ENCODE measurements at places on chromosomes 7 and 10.
A peak's percentile ranks its signal among the peaks of the same experiment; 100 is the strongest.

DNA sequence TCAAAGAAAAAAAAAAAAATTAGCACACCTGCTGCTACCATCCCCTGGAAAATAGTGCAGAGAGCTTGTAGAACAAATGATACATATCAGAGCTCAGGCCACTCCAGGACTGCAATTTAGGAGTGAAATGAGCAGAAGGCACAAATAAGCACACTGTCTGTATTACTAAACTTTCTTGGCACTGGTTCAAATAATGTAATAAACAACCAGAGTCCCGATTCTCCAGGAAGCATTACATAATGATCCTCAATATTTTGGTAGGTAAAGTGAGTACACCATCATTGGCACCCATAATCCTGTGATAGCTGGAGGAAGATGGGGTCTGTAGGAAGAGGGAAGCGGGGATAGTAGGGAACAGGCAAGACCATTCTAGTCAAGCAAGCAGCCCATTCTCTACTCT lies 74.3 kb downstream of the SVOPL start:
- no peak for DNase-seq

DNA sequence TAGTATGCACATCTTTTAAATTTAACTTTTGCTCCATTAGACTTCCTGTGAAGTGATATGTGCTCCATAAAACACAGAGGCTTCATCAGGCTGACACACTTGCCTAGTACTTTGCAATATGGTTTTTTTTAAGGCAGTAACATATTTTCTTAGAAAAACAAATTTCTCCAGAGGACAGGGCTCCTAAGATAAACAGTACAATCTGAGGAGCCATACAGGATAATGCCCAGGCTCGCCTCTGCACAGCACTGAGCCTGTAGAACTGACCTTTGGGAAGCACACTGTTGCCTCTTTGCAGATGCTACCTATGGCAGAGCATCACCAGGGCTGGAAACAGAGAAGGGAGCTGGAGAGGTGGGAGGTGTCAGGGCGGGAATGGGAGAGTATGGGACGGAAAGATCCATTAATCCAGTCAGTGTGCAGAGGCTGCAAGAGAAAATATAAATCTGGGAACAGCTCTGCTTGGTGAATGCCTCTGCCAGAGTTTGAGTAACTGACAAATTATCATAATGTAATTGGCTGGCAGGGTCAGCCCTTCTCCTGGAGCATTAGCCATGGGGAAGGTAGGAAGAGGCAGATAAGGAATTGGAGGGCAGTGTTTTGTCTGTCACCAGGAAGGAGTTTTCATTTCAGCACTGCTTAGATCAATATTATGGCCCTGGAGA lies 132.3 kb downstream of the CREB5 start:
- DNase-seq = no peak

DNA sequence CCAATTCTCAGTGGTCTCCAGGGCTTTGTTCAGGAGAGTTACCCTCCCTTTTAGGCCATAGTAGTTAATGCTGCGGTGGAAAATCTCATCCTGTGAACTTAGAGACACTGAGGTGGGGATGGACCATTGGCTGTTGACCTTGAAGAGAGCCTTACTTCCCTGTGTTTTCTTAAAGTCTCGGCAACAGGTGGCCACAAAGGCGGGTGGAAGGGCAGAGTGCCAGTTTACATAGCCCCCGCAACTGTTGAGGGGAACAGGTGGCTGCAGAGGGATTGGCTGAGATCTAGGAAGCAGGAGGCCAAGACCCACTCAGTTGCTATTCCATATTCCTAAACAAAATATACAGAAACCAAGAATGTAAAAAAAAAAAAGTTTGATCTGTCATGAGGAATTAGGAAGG lies 160.6 kb downstream of the ST7 start:
- DNase-seq = no peak

DNA sequence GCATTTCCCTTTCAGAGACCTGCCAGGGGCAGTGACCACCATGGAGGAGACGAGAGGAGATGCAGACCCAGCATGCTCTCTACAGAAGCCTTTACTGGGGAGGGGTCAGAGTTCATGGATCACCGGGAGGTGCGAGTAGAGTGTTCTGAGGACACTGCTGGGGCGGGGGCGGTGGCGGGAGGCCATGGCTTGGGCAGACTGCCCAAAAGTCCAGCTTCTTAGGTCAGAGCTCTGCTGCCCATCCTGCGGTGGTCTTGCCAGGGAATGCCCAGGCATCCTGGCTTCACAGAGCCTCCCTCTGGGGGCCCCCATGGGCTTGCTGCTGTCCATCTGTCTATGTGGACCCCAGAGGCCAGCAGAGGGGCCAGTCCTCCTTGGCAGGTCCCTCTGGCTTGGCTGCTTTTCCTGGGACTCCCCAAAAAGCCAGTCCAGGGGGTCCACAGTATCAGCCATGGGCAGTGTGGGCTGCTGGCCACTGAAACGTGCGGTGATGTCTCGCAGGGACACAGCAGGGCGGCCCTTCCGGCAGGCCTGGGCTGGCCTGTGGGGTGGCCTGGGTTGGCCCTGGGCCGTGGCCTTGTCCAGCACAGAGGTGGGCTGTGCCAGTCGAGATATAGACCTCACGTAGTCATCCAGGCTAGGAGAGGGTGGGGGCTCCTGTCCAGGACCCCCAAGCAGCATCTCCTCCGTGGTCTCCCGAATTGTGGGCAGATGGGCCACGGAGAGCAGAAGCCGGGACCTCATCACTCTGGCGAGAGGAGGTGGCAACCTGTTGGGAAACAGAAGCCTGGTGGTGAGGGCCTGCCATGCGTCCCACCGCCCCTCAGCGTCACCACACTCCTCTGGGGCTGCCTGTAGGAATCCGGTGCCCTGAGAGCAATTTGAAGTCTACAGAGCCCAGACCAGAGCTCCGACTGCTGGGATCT lies 1.1 kb downstream of the DEPP1 start:
- DNase-seq = no peak

GRCh38 chr7:57789130-57789529 lies 339.2 kb downstream of the ZNF716 start:
- DNase-seq = no peak

- peak; percentile 56 for DNase-seq
Observed at GRCh38 chr7:33062023-33062781, at the start of gene NT5C3A. Gene NT5C3A, minus strand, starts transcription at chr7:33062776. Its CDS starts 71 bp downstream, at chr7:33062705.

DNA sequence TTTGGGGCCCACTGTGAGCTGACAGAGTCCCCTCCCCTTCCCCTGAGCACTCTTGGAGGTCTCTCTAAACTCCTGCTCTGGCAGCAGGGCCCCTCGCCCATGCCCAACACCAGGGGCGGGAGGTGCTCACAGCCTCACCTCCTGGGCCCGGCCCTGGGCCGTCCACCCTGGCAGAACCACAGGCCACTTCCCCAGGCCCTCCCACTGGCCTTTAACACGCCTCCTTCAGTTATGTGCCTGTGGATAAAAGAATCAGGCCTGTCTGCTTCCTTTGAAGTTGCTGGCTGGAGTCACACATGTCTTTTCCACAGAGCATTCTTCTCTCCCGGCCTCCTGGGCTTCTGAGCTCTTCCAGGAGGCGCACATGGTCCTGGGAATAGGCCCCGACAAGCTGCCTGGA lies 10.2 kb downstream of the MYL10 start:
- no peak for DNase-seq

- peak; percentile 79 for DNase-seq
Observed at GRCh38 chr7:116952635-116953371, 498 bp upstream of the ST7 start.

DNA sequence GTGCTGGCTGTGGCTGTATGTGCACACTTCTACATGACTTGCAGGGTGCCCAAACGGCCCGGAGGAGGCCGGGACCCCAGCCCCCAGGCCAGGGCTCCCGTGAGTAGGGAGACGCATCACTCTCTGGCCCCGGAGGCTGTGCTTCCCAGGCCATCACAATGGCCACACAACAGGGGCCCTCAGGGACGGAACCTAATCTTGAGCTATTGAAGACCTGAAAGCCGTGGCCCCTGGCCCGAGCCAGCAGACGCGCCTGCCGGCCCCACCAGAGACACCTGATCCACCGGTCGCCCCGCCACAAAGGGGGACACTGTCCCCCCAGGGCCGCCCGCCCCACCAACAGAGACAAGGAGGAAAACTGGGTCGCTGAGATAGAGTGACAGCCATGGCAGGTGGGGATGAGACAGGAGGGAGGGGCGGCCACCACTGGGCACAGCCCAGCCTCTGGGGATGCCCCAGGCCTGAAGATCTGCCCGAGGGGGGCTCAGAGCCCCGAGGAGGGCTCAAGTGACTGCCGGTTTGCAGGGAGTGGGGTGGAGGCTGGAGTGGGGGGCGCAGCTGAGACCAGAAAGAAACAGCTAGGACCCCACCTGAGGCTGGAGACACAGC lies 10.2 kb upstream of the LFNG start:
- DNase-seq = no peak

DNA sequence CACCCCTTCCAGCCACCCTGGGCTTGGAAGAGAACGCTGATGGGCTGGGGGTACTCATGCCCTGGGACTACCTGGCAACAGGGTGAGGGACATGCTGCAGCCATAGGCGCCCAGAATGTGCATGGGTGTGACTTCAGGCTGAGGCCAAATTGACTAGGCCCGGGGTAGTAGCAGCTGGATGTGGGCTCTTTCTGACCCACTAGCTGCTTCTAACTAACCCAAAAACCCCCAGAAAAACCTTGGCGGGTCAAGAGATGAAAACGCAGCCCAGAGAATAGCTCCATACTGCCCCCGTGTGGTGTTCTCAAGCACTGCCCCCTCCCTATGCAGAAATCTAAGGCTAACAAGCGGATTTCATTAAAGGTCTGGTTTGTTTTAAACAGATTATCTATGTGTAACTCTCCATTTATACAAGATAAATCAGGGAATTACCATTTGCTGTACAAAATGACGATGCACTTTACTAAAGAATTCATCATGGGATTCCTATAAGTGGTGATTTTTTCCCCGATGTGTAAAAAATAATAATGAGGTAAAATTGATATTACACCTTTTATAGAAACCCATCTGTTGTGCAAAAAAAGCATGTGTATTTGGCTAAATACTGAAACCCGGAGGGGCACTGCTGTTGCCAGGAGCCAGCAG lies 4.2 kb downstream of the SMARCD3 start:
- DNase-seq = peak; percentile 72

- DNase-seq = no peak
Observed at GRCh38 chr7:70408891-70409290, 723.1 kb upstream of the GALNT17 start.

DNA sequence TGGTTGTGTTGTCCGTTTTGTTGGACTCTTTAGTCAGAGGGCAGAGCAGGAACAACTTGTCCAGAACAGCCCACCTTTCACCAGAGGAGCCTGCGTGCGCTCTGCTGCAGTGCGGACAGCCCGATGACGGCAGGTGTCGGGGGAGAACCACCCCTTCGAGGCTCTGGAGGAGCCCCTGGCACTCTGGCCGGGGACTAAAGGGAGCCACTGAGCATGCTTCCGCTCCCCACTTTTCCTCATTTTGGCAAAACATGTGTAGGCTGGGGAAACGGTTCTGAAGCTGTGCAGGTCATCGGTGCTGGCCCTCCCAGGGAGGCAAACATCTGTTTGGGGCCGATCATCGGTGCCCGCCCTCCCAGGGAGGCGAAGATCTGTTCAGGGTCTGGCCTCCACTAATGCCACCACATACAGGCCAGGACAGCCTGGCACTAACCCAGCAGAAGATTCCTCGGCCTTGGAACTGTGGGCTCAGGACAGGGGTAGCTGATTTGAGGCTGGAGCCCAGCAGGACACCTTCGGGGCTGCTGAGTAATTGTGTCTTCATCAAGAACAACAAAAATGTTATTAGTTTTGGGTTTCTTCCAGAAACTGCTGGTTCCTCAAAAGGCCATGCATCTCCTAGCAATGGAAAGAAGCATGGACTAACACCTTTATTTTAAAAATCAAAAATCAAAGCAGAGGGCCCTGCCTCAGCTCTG lies 124.4 kb upstream of the TCERG1L start:
- DNase-seq = no peak

DNA sequence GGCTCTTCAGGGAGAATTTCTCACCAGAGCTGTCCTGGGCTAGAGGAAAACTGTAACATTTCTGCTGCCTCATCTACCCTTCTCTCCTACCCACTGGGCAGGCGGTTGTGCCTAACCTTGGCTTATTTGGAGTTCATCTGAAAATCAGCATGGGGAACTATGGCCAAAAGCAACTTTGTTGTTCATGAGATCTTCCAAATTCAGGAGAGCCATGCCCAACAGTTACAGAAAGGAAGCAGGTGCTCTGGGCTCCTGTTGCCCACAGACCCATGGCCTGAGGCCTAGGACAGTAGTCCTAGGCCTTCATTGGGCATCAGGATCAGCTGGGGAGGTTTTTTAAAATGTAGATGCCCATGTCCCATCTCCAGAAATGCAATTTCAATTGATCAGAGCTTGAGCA lies 85.2 kb downstream of the GRID1 start:
- DNase-seq = no peak

DNA sequence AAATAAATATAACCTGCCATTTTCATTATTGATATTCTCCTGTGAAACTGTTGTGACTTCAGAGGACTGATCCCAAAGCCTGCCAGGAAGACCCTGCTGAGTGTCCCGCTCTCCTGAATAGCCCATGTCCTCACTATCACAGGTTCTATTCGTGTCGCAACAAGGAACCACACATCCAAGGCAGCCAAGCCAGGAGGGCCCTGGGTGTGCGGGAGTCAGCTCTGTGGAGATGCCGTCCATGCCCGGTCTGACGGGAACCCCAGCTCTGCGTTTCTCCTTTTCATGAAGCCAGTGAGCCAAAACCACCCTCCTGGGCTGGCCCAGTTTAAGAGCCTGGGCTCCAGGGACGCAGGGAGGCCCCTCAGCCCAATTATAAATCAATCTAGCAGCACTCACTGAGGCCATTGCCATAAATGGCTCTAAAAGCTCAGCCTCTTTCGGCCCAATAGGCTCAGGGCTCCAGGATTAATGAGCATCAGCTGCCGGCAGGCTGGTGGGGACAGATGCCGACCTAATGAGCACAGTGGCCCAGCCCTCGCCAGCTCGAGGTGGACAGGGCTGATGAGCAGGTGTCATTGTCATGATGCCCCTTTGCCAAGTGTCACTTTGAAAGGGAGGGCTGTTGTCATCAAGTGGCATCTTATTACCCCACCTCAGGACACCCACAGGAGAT lies 177.9 kb downstream of the PLXNA4 start:
- no peak for DNase-seq

- no peak for DNase-seq
Observed at GRCh38 chr10:31384589-31384949, 65.6 kb downstream of the ZEB1 start.

GRCh38 chr7:25754751-25755150 lies 397.2 kb upstream of the NFE2L3 start:
- DNase-seq = no peak

DNA sequence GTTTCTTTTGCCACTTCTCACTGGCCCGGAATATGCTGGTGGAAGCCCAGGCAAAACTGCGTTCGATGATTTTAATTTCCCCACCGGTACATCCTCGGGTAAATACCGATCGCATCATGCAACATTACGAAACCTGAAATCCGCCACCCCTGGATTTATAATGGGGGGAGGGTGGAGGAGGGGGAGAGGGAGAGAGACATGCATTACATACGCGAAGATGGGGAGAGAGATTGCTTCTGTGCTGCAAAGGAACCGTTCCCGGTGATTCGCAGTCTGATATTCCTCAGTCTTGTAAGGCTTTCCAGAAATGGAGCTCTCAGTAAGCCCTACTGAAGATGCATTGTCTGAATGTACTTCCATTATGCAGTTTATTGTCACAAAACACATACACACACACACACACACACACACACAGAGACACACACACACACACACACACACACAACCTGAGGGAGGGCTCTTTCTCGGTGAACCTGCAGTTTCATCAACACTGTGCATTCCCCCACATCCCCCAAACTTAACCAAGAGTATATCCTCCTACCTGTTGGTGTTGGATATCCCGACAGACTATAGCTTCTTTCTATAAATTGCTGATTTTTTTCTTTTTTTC lies 741 bp downstream of the GPR85 start:
- DNase-seq = no peak

GRCh38 chr7:41116817-41117216 lies 586.1 kb downstream of the INHBA start:
- no peak for DNase-seq

GRCh38 chr10:77518241-77518909 lies 119.2 kb downstream of the KCNMA1 start:
- no peak for DNase-seq
